ENCODE measurements at places on chromosomes 12 and 14. TPM values are rescaled to one million over a fixed set of nuclear protein-coding genes. Genes with fewer than 3 reads are reported as not detected.

The SYNDIG1L gene
- 0.27 TPM for polyA plus RNA-seq

The CFAP73 gene
- 0.24 TPM for polyA plus RNA-seq

The KRT81 gene
- polyA plus RNA-seq = not detected

The OTOGL gene
- polyA plus RNA-seq = 0.11 TPM

The OR4N5 gene
- not detected for polyA plus RNA-seq

The CLEC7A gene
- polyA plus RNA-seq = 3.9 TPM

The BDKRB2 gene
- 1.9 TPM for polyA plus RNA-seq

The PPP2R5C gene
- polyA plus RNA-seq = 143 TPM

The SLC25A21 gene
- polyA plus RNA-seq = 0.68 TPM

The ADGRD1 gene
- polyA plus RNA-seq = 1.8 TPM

The ACSS3 gene
- 18.1 TPM for polyA plus RNA-seq

The ST8SIA1 gene
- 4.2 TPM for polyA plus RNA-seq

The GOLGA3 gene
- 20.3 TPM for polyA plus RNA-seq

The MYH7 gene
- 4.3 TPM for polyA plus RNA-seq

The IAPP gene
- polyA plus RNA-seq = not detected

The KRT86 gene
- polyA plus RNA-seq = not detected

The TBX5 gene
- polyA plus RNA-seq = 0.07 TPM

The SMCO3 gene
- 0.20 TPM for polyA plus RNA-seq

The ZCRB1 gene
- 110 TPM for polyA plus RNA-seq

The GALNT8 gene
- 3.0 TPM for polyA plus RNA-seq

The CMAS gene
- 49.0 TPM for polyA plus RNA-seq

The USP44 gene
- 1.6 TPM for polyA plus RNA-seq

The ZC2HC1C gene
- 6.8 TPM for polyA plus RNA-seq

The MYO1H gene
- polyA plus RNA-seq = 0.08 TPM

The FGF6 gene
- polyA plus RNA-seq = not detected

The ZNF664 gene
- 63.5 TPM for polyA plus RNA-seq

The MYBPC1 gene
- polyA plus RNA-seq = 0.37 TPM

The RPL6 gene
- 1,773 TPM for polyA plus RNA-seq

The SLCO1C1 gene
- polyA plus RNA-seq = 0.11 TPM

The OTX2 gene
- not detected for polyA plus RNA-seq

The TPH2 gene
- not detected for polyA plus RNA-seq

The CLEC6A gene
- not detected for polyA plus RNA-seq

The MIP gene
- 0.08 TPM for polyA plus RNA-seq

The IPO8 gene
- 5.0 TPM for polyA plus RNA-seq

The OSGEP gene
- 102 TPM for polyA plus RNA-seq

The RNF212B gene
- not detected for polyA plus RNA-seq

The AKAP3 gene
- 0.40 TPM for polyA plus RNA-seq

The SERPINA12 gene
- not detected for polyA plus RNA-seq

The NR4A1 gene
- polyA plus RNA-seq = 499 TPM

The AVPR1A gene
- 44.4 TPM for polyA plus RNA-seq

The TMED8 gene
- 7.0 TPM for polyA plus RNA-seq

The IRAK3 gene
- polyA plus RNA-seq = 6.4 TPM

The TMED10 gene
- polyA plus RNA-seq = 65.3 TPM

The C14orf180 gene
- polyA plus RNA-seq = 0.26 TPM

The SMIM41 gene
- polyA plus RNA-seq = not detected

The CLEC14A gene
- polyA plus RNA-seq = 18.1 TPM

The JPH4 gene
- polyA plus RNA-seq = 35.8 TPM

The ESRRB gene
- polyA plus RNA-seq = not detected

The NEUROD4 gene
- 3.3 TPM for polyA plus RNA-seq

The KRT75 gene
- polyA plus RNA-seq = not detected

The PTPRQ gene
- 0.11 TPM for polyA plus RNA-seq

The CHMP4A gene
- 71.1 TPM for polyA plus RNA-seq

The CPNE8 gene
- 8.6 TPM for polyA plus RNA-seq

The TDRD9 gene
- 2.2 TPM for polyA plus RNA-seq

The IL22 gene
- polyA plus RNA-seq = not detected

The KRT82 gene
- polyA plus RNA-seq = not detected

The TAS2R14 gene
- polyA plus RNA-seq = 1.6 TPM

The ARMH4 gene
- 8.1 TPM for polyA plus RNA-seq

Data from adrenal gland (tissue), 19 donors.